Renal pelvis (tissue), 12 donors: ENCODE measurements at places on chromosomes 1 and 21. TPM values are rescaled to one million over a fixed set of nuclear protein-coding genes. Genes with fewer than 3 reads are reported as not detected.

The SUMO3 gene
- 106 TPM for polyA plus RNA-seq

DNA sequence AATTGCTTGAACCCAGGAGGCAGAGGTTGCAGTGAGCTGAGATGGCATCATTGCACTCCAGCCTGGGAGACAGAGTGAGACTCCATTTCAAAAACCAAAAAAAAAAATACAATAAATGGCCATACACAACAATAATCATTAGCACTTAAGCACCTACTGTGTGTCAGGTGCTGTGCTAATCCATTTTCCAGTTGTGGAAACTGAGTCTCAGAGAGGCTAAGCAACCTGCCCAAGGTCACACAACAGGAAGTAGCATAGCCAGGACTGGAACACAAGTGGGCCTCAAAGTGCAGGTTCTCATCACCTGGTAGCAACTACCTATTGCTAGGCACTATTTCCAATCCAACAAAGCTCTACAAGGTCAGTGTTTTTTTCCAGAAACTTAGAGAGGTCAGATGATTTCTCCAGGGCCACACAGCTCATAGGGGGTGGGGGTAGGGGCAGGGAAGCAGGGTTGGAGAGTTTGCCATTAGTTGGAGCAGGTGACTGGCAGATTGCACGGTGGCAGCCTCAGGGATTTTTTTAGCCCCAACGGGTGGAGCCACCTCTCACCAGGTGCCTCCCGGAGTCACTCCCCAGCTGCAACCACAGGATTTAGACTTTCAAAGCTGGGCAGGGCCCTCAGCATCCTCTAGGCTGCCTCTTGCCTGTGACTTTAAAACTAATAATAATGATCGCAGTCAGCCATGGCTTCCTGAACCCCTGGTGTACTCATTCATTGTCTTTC is 52.5 kb upstream of the ID3 start:
- no peak for DNase-seq

DNA sequence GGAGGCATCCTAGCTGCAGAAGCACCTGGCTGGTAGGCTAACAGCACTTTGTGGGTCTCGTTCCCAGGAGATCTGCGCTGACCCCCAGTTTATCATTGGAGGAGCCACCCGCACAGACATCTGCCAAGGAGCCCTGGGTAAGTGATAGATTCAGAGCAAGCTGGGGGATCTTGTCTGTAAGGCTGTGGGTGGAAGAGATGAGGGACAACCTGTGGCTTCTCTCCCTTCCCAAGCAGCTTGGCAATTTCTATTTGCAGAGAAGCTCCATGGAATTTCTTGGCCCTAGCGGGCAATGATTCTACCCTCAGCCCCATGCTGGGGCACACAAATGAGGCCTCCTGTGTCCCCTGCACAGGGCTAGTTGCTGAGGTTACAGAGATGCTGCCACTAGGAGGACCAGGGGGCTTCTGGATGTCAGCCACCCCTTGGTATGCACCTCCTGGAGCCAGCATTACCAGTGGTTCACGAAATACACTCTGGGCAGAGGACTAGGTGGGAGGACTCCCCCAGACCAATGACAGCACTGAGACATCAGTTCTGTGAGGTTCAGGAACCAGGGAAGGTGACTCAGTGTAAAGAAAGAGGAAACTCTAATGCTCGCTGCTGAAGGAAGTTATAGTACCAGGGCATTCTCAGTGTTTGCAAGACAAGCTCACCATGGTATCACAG is 5.5 kb downstream of the CAPN2 start:
- no peak for DNase-seq

DNA sequence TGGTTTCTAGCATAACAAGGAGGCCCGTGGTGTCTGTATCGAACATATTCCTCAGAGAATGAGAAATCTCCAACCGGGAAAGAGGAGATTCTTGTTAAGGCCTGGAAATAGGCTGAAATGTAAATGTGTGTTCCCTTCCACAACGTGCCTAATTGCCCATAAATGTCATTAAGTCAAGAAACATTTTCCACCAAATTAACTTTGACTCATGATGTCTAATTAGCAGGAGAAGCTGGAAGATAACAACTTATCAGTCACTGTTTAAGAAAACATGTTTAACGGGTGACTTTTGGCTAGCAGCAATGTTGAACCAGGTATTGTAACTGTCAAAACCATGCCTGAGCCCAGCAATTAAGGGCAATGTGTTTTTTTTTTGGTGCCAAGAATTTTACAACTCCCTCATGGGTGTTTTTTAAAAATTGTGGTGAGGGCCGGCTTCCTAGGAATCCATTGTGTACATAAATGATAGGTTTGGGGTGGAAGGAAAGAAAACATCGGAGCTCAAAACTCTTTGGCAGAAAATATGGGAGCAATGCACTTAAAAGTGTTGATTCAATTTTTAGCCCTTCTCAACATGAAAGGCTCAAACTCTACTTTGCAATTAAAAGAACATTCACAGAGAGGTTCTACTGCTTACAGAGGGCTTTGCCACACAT is 67.0 kb downstream of the OLIG1 start:
- DNase-seq: no peak

- no peak for DNase-seq
These were observed 307.9 kb downstream of the COL11A1 start for GRCh38 chr1:102800406-102800805.

GRCh38 chr1:116916002-116916401 is 6.3 kb downstream of the PTGFRN start:
- no peak for DNase-seq

The CD5L gene
- polyA plus RNA-seq: not detected

The IL22RA1 gene
- polyA plus RNA-seq: 4.7 TPM

The NT5C1A gene
- 0.21 TPM for polyA plus RNA-seq

The VAV3 gene
- polyA plus RNA-seq: 125 TPM

GRCh38 chr1:37945743-37946702 is 830 bp downstream of the INPP5B start:
- DNase-seq: no peak

DNA sequence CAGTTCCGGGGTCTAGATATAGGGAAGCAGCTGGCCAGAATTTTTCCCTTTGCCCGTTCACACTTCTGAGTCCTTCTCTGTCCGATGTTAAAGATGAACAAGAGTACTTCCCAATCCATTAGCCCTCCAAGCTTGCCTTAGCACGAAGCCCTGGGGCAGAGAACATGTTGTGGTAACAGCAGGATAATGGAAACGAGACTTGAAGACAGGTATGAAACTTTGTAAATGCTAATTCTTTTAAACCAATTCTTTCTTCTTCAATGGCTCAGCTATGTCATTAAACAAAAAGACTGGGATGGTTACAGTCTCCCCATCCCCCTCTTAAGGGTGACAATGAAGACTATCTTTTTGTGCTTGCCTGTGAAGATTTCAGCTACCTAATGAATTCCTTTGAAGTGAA is 218.5 kb downstream of the PLA2G4A start:
- no peak for DNase-seq

DNA sequence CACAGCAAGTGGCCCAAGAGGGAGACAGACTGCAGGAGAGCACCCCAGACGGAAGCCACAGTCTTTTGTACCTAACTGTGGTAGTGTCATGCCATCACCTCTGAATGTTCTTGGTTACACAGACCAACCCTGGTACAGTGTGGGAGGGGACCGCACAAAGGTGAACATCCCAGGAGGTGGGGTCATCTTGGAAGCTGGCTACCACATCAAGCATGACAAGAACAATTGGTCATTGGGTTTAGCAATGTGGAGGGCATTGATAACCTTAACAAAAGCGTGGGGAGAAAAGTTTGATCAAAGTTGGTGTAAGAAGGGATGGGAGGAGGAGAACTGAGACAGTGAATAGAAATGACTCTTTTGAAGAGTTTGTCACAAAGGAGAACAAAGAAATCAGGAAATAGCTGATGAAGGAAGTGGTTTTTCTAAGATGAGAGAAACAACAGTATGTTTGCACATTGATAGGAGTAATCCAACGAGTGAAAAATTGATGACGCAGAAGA is 87.1 kb upstream of the CACNA1E start:
- no peak for DNase-seq

GRCh38 chr1:66119148-66119547 is 326.5 kb downstream of the PDE4B start:
- DNase-seq: no peak

- no peak for DNase-seq
These were observed 42.8 kb downstream of the DISP3 start for GRCh38 chr1:11521582-11522399.

DNA sequence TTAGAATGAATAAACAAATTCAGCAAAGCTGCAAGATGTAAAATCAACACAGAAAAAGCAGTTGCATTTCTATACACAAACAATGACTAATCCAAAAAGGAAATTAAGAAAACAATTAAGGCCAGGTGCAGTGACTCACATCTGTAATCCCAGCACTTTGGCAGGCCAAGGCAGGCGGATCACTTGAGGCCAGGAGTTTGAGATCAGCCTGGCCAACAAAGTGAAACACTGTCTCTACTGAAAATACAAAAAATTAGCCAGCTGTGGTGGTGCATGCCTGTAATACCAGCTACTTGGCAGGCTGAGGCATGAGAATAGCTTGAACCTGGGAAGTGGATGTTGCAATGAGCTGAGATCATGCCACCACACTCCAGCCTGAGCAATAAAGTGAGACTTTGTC is 22.3 kb downstream of the THEM4 start:
- DNase-seq: no peak

DNA sequence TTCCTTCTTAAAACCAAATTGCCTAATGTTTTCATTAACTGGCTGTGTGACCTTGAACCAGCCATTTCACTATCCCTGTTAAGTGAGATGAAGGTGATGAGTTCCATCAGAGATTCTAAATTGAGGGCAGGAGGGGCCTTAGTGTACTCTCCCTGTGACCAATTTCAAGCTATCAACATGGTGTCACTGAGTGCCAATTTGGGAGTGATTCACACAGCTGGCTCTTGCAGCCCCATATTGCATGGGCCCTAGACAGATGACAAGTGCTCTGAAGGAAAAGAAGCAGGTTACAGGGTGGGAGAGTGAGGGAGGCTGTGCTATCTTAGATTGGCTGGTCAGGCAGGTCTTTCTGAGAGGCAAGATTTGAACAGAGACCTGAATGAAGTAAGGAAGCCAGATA is 13.0 kb upstream of the TACSTD2 start:
- DNase-seq: no peak

DNA sequence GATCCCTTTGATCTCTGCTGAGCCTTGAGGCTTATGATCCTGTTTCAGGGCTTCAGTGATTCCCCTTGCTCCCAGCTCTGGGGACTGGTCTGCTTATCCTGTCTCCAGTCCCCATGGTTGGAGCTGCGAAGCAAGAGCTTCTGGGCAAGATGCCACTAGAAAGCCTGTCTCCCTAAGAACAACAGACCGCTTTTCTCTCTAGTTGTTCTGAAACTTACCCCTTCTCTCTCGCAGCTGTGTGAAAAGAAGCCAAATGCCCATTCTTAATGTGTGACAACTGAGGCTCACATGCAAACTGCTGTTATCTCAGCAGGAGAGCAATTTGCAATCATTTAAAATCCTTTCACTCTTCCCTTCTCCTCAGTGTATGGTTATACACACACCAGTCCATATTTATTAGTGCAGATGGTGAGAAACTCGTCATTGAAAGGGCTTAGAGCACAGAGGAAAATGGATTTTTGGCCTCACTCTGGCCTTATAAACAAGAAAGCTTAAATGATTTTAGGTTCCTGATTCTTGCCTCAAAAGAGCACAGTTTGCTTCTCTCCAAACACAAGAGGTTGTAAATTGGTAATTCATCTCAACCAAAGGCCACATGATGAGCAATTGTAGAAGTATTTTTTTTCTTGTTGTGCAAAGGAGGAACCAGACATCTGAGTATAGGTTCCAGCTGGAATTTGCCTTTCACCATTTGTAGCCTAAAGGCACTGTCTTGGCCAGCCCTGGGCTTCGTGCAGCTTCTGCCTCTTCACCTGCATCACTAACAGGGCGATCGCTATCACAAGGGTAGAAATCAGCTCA is 179.2 kb upstream of the LMO4 start:
- DNase-seq: no peak

DNA sequence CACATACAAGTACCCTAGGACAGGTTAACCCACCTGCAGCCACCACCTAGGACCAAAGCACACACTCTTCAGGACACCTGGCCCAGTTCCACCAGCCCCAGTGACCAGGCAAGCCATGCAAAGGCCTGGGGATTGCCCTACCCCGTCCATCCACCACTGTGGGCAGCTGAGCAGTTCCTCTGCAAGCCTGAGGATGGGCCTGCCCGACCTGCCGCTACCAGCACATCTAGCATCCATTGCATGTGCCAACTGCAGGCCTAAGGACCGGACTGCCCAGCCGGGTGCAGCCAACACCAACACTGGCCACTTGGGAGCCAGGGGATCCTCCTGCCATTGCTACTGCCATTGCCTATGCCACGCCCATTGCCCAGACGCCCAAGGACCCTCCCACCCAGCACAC is 558.3 kb downstream of the SMYD3 start:
- DNase-seq: no peak

DNA sequence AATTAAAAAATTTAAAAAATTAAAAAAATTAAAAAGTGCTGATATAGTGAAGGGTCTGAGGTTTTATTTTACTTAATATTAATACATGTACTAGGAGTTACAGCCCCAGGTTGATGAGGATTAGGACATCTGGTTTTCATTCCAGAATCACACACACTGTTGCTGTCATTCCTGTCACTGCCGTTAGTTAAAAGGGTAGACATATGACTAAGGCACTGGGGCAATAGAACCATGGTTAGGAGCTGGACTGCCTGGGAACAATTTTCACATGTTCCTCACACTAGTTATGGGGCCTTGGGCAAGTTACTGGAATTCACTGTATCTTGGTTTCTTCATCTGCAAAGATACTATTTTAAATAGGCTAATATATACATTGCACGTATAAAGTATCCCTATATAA is 191.8 kb upstream of the DPYD start:
- DNase-seq: no peak

GRCh38 chr1:3772715-3773571 is at the start of gene SMIM1:
Gene SMIM1 (plus strand): TSS chr1:3772749. CDS start chr1:3775374, 2,625 bp downstream.
- DNase-seq: no peak

The KIF14 gene
- 8.0 TPM for polyA plus RNA-seq

DNA sequence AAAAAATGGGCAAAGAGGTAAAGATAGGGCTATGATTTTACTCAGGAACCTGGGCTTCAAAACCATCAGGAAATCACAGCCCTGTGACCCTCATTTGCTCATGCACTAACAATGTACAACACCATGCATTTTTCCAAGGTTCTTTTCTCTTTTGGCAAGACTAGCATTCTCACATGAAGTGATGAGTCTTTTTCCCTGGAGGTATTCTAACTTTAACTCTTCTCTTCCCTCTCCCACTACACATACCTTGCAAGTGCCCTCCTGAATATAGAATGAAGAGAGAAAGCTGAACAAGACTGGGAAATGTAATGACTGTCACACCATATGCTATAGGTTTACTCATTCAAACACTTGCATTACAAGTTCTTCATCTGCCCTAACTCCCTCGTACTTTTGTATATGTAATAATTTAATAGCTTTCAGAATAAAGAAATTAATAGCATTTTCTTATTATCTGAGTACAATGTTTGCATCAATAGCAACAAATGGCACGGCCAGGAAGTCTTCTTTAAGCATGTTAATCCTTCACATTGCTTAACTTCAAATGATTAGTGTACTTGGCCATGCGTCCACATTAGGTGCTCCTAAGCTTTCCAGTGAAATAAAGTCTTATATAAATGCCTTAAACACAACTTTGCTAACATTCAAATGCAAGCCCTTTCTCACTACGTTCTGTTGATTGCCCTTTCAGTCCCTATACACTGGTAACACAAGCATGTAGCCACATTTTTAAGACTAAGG is 1.8 kb downstream of the NIBAN1 start:
- DNase-seq: no peak

GRCh38 chr1:71228742-71229365 is 148.0 kb upstream of the ZRANB2 start:
- no peak for DNase-seq

The FYB2 gene
- 0.96 TPM for polyA plus RNA-seq

GRCh38 chr1:235766794-235767285 is 99.9 kb downstream of the LYST start:
- DNase-seq: no peak

The JAK1 gene
- 94.8 TPM for polyA plus RNA-seq
